MV-4-11 (cell line): ENCODE measurements at places on chromosomes 2 and 18.

DNA sequence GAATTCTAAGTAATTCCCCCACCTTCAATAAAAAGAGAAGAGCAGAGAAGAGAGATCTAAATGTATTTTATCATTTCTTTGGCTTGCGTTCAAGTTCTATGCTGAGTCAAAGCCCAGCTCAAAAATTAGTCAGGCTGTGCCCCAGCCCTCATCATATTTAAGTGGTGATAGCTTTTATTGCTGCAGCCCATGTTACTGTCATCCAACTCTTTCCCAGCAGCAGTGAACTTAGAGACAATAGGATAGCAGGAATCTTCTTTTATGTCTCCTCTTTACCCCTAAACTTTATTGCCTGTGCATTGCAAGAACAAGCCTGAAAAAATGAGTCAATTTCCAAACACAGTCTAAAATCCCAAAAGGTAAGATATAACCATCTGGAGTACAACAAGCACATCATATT is 1599.3 kb upstream of the PIK3C3 start:
- no peak for DNase-seq

DNA sequence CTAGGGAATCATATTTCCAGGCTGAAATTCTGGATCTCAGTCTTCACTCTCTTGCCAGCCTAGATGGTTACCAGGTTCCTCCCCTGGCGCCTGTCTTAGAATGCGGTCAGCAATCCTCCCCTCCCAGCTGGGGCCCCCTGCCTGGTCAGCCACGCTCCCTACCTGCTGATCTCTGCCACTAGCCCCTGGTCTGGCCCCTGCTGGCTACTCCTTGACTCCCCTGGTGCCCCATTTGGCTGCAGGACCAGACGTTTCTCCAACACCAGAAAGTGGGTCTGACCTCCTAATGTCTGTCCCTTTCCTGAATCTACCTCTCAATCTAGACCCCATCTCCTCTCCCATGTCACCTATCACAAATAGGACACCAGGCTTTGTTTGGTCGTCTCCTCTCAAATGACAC is 432.0 kb upstream of the SMIM21 start:
- DNase-seq = no peak

DNA sequence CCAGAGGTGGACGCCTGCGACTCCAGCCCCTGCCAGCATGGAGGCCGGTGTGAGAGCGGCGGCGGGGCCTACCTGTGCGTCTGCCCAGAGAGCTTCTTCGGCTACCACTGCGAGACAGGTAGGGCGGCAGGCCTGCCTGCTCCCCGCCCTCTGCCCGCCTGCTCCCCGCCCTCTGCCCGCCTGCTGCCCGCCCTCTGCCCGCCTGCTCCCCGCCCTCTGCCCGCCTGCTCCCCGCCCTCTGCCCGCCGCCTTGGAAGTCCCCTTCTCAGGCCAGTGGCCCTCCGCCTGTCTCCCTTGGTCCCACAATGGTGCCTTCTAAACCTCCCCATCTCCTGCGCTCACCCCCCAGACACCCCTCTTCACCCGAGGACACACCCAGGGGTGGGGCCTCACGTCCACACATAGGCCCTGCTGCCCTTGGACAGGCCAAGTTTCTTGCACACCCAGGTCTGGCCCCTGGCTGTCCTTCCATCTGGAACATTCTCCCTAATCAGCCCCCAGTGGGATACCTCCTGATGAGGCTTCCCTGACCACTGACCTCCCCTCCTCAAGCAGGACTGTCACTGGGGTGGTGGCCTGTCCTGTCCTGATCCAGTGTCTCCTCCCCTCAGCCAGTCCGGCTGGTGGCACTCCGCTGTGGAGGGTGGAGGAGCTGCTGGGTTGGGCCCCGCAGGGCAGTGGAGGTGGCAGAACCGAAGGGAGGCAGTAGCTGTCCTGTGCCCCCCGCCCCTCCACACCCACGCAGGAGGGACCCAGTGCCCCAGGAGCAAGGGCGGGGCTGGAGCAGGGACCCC is 37.9 kb downstream of the MTERF4 start:
- no peak for DNase-seq

DNA sequence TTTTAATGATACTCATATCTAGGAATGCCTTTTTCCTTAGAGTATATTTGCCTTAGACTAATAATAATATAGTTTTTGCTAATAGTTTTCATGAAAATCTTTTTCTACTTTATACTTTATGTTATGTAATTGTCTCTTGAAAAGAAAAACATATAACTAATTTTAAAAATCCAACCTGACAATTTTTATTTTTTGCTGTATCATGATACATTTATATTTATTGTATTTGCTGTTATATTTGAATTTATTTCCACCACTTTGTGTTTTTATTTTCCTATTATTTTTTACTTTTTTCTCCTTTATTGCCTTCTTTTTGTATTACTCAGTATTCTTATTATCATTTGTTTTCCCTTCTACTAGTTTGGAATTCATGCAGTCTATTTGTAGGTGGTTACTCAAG is 85.4 kb downstream of the MBD5 start:
- DNase-seq = no peak

DNA sequence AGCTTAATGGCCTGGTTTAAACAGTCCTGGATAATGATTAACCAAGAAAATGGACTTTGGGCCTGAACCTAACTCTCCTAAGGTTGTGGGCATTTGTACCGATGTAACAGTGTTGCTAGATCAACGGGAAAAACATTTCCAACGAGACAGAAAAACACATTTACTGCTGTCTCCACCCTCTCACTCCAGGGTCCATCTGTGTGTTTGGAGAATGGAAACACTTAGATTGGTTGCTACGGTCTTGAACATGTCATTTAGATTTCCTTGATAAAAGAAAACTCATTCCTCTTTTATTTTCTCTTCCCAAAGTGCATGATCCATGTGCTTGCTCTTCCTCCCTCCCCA is 88.0 kb downstream of the SOCS6 start:
- no peak for DNase-seq

DNA sequence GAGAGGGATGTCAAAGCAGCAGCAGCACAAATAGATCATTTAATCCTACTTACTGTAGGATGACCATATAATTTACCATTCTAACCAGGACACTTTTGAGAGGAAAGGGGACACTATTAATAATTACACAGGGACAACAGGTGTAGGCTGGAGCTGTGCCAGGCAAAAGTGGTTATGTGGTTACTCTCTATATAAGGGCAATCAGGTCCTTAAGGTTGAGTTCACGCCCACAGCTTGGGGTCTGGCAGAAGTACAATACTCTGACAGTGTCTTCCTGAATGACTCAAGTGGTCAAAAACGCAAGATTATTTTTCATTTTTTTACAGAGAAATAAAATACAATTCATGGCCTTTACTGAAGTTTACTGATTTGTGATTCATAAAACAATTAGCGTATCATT is 2.8 kb downstream of the PREPL start:
- DNase-seq = no peak

GRCh38 chr2:105866216-105867185 is 121.8 kb downstream of the NCK2 start:
- DNase-seq = peak; percentile 12

DNA sequence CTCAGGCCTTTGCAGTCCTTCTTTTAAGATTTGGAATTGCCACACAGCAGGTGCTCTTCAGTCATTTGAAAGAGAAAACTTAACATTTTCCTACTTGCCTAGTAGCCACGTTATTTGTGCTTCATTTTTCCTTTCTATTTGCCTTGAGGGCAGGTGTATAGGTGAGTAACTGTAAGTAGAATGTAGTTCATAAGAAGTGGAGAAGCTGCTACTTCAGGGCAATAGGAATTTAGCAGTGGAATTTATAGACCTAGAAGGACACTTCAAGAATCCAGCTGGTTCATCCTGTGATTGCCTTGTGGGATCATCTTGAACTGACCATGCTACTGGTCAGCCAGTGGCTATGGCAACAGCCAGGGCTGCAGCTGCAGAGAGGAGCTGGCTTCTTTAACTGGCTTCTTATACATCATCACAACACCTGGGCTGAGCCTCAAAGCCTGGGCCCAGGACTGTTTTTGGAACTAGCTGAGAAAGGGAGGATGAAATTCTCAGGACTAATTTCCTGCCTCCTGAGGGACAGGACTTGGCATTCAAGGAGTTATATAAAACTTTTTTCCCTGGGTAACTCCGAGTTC is 5.1 kb upstream of the LANCL1 start:
- DNase-seq = no peak

DNA sequence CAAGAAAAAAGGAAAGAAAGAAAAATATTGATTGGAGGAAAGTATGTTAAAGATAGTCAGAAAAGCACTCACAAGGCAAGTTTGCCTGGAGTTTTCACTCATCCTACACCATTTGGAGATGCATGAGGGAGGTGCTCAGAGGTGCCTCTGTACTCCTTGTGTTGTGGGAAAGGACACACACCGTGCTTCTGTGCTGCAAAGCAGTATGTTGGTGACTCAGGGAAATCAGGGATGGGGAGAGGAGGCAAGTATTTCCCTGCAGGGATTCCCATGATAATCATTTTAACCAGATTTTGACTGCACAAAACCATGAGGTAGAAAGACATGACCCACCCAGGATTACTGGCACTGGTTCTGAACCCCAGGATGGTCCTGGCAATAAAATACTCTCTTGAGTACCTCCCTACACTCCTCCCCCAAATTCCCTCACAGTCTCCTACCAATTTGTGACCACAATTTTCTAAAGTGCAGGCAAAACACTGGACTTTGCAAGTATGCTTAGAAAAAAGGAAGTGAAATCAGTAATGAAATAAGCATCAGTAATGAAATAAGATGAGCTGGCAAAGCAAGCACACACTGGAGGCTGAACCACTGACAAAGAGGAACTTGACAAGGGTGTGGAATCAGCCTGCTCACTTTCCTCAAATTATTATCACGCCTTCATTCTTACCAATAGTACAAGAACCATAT is 155.5 kb upstream of the ACVR2A start:
- DNase-seq = peak; percentile 97

DNA sequence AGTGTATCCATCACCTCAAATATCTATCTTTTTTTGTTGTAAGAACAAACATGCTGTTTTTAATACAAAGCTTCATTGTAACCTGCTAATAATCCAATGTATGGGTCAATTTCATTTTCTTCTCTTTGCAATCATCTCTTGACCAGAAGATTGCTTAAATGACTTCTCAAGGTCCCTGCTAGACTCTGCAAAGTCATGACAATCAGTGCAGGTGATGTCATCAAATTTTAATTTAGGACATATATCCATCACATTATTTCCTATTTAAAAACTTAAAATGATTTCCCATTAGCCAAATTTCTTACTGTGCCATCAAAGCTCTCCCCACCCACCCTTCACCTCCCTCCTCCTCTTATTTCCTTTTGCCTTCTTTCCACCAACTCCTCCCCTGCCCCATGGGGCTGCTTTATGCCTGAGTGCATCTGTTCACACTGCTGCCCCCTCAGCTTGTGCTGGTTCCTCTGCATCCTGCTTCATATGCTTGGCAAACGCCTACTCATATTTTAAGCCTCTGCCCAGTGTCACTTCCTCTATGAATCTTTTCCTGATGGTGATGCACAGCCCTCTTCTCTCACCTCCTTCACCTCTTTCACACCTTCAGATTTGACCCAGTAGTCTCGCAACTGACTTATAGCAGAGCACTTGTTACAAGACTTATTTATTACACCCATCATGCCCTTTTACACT is 20.3 kb downstream of the PLEK start:
- peak; percentile 79 for DNase-seq

DNA sequence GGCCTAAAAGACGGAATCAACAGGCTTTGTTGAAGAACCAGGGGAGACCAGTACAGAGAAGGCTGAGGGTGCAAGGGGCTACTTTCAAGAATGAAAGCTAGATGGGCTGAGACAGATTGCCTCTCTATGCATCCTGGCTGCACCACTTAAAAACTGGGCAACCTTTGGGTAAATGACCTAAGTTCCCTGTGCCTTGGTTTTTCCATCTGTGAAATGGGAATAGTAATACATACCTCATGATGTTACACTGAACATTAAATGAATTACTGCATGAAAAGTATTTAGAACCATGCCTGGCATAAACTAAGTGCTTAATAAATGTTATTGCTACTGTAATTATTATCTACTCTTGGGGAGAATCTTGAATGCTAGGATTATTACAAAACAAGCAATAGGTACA is 106.5 kb downstream of the PRKCE start:
- no peak for DNase-seq

- no peak for DNase-seq
Measured at GRCh38 chr2:209864716-209865295, 93.2 kb downstream of the UNC80 start.

DNA sequence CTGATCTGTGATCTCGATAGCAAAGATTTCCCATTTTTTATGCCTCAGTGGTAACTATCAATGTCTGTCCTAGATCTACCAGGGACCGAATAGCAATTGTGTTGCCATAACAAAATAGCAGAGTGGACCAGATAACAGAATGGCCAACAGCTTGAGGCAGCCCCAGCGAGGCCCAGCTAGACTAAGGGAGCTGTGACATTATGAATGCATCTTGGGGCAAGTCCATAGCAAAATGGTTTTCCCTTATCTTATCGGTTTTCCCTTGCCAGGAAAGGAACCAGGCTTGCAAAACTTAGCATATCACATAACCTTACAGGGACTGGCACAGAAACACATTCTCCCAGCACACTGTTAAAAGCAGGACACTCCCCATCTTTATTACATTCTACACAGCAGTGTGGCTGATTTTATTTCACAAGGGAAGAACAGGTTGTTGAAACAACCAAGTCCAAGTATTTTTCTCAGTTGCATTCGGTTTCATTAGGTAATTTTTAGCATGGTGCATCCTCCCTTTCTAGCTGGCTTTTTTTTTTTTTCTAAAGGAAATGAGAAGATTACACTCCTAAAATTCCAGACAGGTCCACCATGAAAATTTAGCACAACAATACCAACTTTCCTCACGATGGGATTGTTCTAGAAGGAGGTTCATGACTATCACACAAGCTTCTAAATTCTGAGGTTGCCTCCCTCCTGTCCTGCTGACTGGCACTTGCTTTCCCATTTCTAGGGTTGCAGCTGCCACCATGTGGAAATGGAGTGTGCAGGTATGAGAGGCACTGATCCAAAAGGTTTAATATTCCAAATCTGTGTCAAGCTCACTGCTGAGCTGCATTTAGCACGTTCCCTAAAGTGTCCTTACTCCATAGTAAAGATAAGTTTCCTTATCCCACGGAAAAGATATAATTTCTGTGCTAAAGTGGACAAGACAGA is 97.0 kb upstream of the SLC35G4 start:
- DNase-seq = peak; percentile 24

GRCh38 chr2:47950340-47951301 is 44.3 kb upstream of the FBXO11 start:
- DNase-seq = no peak

- no peak for DNase-seq
Measured at GRCh38 chr2:222393733-222394267, 30.5 kb upstream of the SGPP2 start.

GRCh38 chr2:11945139-11946126 is 199.0 kb downstream of the LPIN1 start:
- DNase-seq = peak; percentile 53

DNA sequence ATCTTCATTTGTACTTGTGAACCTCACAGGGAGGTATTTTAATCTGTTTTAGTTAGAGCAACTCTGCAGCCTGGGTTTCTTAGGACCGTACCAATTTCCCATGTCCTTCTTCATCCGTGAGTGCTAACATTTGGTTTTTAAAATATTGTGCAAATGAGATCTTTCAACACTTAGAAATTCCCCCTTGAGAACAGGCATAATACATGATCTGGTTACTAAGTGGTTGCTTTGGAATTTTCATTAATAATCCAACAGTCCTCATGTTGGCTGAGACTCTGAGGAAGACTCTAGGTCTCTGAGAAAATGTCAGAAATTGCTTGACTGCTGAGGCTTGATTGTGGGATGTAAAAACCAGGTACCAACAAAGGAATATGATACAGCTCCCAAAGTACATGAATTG is 125.6 kb upstream of the CDCA7 start:
- no peak for DNase-seq

- no peak for DNase-seq
Measured at GRCh38 chr18:9130806-9131205, 5.8 kb upstream of the ANKRD12 start.

- peak; percentile 27 for DNase-seq
Measured at GRCh38 chr18:13541621-13542519, 184.5 kb downstream of the FAM210A start.
